ENCODE measurements at places on chromosomes 2 and 18.

GRCh38 chr2:75390169-75390568, 170.6 kb downstream of the EVA1A start:
- DNase-seq, result no peak

DNA sequence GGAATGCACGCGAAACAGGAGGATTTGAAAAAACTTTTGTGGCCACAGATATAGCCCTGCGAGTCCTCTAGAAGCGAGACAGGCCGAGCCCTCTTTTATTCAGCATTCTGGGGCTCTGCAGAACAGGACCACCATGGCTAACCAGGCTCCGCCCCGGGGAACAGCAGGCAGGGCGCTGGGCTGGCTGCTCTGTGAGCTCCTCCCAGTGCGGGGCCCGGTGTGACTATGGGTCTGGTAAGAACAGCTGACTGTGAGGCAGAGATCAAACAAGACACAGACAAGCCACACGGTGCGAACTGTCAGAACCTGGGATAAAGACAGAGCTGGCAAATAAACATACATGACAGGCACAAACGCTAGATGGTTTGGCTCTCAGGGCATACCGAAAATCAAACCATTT, 15.5 kb downstream of the PXDN start:
- DNase-seq, result no peak

- DNase-seq, result no peak
Observed at GRCh38 chr2:98881153-98881650, 54.8 kb downstream of the CRACDL start.

DNA sequence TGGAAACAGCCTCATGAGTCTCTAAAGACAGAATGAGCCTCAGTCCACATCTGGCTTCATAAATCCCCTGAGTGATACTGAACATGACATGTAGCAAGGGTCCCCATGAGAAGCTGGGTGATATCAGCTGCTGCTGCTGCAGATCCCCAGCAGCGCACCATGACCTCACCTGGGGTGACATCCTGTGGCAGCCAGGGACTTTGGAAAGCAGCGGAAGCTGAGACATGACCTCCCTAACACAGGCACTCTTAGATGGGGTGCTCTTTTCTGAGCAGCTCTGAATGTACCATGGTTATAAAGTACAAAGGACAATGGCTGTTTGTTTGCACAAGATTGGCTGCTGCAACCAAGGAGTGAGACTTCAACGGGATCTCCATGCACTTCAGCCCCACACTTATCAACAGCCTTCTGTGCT, 74.7 kb upstream of the TMEM200C start:
- no peak for DNase-seq

DNA sequence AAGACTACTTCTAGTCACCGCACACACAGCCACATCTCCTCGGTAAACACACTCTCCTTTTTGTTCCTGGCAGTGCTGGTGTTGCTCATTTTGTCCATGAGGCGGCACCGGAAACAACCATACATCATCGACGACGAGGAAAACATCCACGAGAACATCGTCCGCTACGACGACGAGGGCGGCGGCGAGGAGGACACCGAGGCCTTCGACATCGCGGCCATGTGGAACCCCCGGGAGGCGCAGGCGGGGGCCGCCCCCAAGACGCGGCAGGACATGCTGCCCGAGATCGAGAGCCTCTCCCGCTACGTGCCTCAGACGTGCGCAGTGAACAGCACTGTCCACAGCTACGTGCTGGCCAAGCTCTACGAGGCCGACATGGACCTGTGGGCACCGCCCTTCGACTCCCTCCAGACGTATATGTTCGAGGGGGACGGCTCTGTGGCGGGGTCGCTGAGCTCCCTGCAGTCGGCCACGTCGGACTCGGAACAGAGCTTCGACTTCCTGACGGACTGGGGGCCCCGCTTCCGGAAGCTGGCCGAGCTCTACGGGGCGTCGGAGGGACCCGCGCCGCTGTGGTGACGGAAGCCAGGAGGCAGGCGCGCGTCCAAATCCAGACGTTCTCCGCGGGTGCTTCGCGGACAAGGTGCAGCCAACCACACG, 221.0 kb downstream of the CDH20 start:
- no peak for DNase-seq

- no peak for DNase-seq
Observed at GRCh38 chr2:195899226-195899625, 169.4 kb downstream of the DNAH7 start.

DNA sequence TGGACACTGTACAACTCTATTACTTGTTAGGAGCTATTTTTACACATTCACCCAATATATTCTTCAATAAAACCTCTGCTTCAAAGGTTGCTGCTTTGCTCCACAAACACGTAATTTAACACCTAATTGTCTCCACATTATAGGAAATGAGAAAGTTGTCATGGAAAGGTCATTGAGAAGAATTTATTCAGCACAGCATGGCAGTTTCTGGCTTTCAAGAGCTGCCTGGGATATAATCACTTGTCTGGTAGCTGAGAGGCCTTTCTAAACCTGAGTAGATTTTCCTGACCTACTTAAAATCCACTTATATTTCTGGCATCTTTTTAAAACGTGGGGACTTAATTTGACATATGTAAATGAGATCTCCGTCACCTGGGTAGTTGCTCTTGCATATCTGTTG, 216.1 kb downstream of the ZNF804A start:
- no peak for DNase-seq
